Activated CD8-positive, alpha-beta memory T cell treated with anti-CD3 and anti-CD28 coated beads, Interleukin-2, amount 50 U/mL, for 4 hours (primary cell): ENCODE measurements at places on chromosomes 1 and 21.
A peak's percentile ranks its signal among the peaks of the same experiment; 100 is the strongest.

DNA sequence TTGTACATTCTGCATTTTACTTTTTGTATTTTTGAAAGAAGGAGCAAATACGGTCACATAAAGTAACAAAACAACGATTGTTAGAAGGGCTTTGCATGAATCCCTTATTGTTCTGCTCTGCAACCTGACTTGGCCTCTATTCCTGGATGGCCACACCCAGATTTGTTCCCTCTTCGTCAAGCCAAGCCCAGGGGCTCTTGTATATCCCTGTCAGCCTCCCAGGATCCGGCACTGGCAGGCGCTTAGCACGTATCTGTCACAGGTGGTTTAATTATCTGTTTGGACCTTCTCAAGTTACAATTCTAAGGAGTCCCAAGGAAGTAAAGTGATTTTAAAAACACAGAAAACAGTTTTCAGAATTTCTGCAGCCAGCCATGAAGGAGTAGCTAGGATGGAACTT lies 28.0 kb downstream of the CRYAA start:
- peak; percentile 3 for DNase-seq

GRCh38 chr1:38872401-38873026 lies 634 bp downstream of the MYCBP start:
- DNase-seq = no peak

- DNase-seq = no peak
Observed at GRCh38 chr1:32199717-32200072, 700 bp upstream of the CCDC28B start.

- peak; percentile 70 for DNase-seq
Observed at GRCh38 chr1:2556277-2556677, at the start of gene TNFRSF14. Gene TNFRSF14, plus strand, starts transcription at chr1:2556371. Its CDS starts 294 bp downstream, at chr1:2556665.

DNA sequence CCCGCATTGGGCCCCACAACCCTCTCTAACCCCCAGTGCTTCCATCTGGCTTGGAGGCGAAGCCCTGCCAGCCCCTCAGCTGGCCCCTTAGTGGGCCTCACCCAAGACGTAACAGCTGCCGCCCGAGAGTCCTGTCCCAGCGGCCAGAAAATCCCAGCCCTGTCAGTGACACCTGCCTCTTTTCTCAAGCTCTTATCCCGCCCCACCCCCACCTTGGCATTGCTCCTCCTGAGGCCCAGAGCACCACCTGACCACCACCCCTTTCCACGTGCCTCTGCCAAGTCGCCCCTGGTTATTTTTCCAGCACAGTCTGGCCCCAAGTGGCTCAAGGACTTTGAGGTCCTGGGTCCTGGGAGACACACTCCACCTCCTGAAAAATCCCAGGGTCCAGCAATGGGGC lies 5.9 kb upstream of the CTRC start:
- DNase-seq = no peak

- DNase-seq = no peak
Observed at GRCh38 chr1:246265481-246265880, 241.6 kb downstream of the SMYD3 start.

GRCh38 chr1:53272349-53272748 lies 34.0 kb upstream of the MAGOH start:
- no peak for DNase-seq

DNA sequence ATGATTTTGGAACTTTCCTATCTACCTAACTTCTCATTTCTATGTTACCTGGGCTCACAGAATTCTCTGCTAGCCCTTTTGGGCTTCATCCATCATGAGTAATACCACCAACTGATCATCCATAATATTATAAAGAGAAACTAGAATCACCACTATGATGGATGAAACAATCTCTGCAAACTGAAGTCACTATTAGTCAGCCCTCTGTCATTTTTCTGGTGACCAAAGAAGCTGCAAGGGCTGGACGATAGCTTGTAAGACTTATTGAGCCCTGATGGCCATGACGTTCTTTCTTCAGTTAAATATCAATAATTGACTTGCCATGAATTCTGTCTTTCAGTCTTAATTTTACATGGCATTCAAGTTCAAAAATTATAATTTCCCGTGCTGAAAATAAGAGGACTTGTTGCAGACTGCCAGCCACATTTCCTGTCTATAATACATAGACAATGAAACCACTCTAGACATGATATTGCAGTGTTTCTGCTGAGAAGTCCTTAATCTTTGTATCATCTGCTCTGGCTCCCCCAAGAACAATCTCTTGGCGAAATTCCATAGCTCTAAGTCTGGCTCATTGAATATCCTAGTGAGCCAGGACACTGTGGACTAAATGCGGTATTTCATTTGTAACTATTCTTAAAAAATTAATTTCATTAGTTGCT lies 655.0 kb upstream of the CAMK1G start:
- no peak for DNase-seq

- no peak for DNase-seq
Observed at GRCh38 chr1:116099379-116099778, 11.8 kb upstream of the MAB21L3 start.

- no peak for DNase-seq
Observed at GRCh38 chr1:4044967-4045366, 144.9 kb upstream of the C1orf174 start.

GRCh38 chr1:204885288-204885711 lies 14.6 kb downstream of the NFASC start:
- DNase-seq = no peak

DNA sequence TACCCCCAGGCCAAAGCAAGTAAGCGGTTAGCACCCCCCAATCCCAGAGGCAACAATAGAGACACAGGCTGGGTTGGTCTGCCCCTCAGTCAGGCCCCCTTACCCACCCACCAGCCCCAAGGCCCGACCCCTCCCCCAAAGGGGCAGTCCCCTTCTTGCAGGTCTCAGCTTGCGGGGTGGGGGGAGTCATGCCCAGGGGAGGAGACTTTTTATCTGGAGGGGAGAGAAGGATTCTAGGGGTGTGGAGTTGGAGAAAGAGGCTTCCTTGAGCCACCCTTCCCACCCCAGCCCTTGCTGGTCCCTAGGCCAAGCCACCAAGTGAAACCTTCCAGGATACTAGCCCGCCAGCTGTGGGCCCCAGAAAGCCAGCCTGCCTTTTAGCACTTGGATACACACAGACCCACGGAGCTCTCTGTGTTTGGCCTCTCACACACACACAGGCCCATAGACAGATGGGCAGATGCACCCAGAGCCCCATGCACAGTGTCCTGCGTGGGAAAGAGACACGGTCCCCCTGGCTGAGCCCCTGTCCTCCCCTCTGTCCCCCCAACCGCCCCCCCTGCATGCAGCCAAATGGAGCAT lies 7.1 kb downstream of the TMEM54 start:
- no peak for DNase-seq

DNA sequence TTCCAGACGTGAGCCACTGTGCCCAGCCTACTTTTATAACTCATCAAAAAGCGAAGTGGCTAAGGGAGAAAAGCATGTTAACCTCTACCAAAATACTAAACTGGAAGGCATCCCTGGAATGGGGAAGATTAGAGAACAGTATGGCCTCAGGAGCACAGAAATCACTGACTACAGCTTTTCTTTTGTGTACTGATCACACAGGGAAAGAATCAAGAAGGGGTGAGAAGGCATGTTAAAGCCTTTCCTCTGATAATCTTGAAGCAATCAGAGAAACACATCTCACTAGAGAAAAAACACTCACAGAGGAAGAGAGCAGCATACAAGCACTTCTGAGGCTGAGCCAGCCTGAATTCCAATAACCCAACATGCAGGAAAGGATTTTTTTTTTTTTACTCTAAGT lies 10.7 kb downstream of the PCAT6 start:
- no peak for DNase-seq

DNA sequence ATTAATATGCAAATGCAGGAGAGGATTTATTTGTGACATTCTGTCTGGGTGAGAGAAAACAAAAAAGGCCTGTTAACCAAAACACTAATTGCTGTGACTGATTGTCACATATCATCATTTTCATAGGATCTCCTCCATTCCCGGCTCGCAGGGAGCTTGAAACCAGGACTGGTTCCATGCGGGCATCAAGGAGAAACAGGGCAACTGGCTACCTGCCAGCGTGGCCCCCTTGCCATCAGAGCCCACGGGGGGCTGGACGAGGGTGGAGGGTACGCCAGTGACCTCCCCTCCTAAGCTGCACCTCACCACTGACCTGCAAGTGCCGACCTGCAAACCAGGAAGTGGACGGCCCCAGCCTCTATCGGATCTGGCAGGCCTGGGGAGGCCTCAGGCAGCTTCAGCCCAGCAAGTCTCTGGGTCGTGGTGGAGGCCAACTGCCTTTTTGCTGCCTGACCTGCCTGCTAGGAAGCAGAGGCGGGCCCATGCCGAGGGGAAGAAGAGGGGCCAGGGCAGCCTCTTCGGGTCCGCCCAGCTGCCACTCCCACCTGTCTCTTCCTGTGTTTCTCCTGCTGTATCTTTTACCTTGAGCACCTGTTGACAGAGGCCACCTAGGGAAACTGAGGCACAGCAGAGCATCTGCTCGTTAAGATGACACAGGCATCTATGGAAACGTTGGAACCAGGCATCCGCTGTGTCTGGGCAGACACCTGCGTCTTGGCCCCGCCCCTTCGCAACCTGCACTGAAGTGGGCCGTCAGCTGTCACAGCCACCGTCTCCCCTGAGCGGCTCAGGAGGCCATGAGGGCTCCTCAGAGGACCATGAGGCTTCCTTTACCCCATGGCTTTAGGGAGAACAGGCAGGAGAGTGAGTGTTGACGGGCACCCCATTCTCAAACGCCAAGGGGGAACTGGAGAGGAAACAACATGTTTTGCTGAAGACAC lies 74.8 kb downstream of the CASZ1 start:
- no peak for DNase-seq

DNA sequence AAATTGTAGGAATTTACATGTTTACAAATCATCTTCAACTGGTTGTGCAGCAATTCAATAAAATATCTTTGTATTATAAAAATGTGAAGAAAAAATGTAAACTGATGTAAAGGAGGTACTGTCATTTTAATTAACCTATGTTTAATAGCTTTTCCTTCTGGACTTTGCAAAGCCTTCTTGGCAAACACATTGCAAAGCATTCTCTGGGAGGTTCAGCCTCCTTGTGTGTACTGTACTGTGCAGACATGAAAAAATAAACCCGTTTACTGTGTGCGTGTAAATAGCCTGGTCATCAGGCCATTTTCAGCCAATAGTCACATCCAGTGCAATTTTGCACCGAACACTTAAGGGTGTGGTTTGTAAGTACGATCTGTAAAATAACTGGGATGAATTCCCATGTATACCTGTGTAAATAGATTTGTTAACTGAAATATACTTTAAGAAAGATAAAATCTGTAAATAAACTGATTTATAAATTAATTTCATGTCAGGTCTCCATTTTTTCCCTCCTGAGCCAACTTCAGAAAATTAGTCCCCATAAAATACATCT lies 40.2 kb upstream of the QSOX1 start:
- DNase-seq = no peak

DNA sequence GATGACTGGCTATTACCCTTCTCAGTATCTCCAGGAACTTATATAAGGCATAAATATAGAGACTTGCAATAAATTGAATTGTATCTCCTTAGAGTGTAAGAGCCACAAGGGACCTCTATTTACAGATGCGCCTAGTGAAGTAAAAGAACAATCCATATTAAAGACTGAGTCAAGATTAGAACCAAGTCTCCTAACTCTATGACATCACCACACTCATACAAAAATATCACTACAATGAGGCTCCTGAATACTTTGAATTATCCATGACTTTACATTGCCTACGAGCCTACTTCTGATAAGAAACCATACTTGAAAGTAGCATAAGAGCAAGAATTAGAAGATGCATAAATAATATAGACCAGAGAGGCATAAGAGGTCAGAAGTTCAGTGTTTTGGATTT lies 18.8 kb downstream of the DPYD start:
- no peak for DNase-seq

DNA sequence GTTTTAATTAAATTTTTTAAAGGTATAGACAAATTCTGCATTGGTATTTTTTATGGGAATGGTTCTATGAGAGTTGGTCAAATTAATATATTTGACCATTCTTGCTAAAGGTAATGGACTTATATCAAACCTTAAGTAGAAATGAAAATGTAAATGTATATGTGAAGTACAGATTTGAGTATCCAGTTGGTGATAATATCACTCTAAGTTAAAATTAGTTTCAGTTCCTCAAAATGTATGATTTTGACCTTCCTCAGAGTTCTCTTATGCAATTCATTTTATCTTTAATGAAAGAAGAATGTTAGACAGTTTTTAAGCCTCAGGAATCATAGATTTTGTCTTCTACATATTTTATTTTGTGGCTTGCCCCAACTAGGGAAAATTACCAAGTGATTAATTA lies 1291.5 kb upstream of the B3GALT2 start:
- DNase-seq = no peak

GRCh38 chr1:80675454-80675853 lies 1125.3 kb upstream of the ADGRL2 start:
- DNase-seq = no peak

DNA sequence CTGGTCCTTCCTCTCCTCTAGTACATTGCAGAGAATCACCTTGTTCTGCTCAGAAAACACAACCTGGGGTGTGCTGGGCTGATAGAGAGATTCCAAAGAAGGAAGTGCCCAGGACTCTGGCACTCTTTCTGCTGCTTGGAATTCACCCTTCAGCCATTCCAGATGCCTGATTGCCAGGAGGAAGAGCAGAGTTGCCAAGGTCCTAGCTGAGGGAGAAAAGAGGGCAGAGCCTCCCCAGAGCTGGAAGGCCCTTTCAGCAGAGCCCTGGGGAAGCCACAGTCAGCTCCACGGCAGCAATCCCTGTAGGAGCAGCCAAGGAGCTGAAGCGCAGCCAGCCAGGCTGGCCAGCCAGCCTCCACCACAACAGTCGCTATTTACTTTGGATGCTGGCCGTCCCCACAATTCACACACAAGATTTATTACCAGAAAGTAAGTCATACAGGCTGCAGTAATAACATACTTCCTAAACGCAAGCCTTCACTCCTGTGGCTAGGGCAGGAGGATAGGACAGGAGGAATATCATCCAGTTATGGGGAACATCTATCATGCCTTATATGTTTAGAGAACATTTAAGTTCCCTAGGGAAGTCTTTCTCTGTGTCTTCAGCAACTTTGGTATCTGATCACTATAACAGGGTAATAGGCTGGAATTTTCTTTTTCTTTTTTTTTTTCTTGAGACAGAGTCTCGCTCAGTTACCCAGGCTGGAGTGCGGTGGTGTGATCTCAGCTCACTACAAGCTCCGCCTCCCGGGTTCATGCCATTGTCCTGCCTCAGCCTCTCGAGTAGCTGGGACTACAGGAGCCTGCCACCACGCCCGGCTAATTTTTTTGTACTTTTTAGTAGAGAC lies 36.6 kb upstream of the SLC44A3 start:
- DNase-seq = no peak

- DNase-seq = no peak
Observed at GRCh38 chr1:152786077-152786476, at the start of gene LCE1E. Gene LCE1E, plus strand, starts transcription at chr1:152786257. Its CDS starts 1,043 bp downstream, at chr1:152787300.

DNA sequence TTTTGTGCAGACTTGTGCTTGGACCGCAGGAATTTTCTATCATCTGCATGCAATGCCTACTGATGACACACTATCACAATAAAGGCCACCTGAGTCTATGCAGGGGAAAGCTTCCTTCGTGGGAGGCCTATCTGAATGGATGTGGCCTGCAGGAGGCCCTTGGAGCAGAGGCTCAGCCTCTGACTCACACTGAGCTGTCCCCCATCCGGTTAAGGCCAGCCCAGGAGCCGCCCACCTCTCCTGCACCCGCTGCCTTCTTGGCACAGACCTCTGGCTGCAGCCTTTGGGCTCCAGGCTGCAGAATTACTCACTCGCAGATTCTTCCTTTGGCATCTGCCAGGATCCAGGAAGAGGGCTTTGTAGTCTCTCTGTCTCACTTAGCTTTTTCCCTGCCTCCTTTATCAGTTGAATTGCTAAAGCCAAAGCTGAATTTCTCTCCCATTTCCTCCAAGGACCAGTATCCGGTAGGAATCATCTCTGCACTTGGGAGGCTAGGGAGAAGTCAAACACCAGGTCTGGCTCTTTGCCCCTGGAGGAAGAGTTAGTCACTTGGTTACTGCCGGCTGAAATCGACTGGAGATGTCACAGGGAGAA lies 65.1 kb upstream of the JUN start:
- no peak for DNase-seq

- no peak for DNase-seq
Observed at GRCh38 chr1:19343617-19344350, 31.7 kb downstream of the SLC66A1 start.
